ENCODE measurements at places on chromosomes 13 and 19.
A peak's percentile ranks its signal among the peaks of the same experiment; 100 is the strongest.

DNA sequence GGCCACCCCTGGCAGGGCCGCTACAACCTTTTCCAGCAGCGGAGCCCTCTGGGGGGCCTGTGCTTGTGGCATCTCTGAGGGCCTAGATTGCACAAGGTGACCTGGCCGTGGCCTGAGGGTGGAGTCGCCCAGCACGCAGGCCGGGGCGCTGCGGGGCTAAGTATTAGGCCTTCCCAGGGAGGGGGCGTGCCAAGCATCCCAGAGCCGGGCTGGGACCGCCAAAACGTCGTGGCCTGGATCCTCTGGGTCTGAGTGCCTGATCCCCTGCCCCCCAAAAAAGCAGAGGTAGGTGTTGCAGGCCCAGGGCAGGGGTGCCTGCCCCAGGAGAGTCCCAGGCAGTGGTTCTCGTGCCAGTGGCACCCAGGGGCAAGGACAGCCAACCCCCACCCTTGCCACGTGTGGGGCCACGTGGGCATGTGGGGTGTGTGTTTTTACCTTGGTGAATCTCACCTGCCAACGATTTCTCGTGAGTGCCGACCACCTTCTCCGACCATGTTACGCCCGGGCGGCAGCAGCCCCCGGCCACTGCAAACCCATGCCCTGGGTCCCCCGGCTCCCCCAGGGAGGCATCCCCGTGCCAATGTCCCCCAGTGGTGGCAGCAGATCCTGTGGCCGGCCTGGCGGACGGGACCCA lies 12.6 kb upstream of the GNA15 start:
- no peak for DNase-seq
- H3K4me3 ChIP-seq: no peak overlapping the region
- no peaks in the 10 kb centered on the region for H3K4me1 ChIP-seq
- H3K27ac ChIP-seq: no peak overlapping the region
- H3K27me3 ChIP-seq: no peaks in the 10 kb centered on the region
- H3K36me3 ChIP-seq: no peaks in the 10 kb centered on the region

DNA sequence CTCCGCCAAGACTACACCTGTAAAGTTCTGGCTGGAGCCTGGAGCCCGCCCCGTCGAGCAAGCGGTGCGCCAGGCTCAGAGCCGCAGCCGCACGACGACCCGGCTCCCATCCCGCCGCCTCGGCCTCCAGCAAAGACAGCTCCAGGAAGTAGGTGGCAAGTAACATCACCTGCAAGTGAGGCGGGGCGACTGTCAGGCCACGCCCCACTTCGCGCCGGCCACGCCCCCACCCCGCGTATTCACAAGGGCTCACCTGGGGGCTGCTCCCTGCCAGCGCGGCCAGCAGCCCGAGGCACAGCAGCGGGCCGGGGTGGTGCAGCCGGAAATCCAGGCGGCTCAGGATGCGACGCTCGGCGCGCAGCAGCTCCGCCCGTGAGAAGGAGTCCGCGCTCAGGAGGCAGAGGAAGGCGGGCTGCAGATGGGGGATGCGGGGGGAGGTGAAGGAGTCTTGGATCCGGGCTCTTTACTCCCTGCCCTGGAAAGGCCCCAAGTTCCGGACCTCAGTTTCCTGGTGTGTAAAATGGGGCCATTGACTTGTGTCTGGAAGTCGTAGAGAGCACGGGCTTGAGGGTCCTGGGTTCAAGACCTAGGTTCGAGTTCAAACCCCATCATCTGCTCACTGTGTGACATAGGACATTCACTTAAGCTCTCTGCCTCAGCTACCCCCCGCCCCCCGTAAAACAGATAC lies 3.2 kb downstream of the CCNP start:
- no peak overlapping the region for H3K27ac ChIP-seq
- no peaks in the 10 kb centered on the region for H3K36me3 ChIP-seq
- no peak for DNase-seq

GRCh38 chr19:609004-609346 lies 19.3 kb downstream of the HCN2 start:
- DNase-seq: no peak
- no peak overlapping the region for H3K4me3 ChIP-seq
- H3K36me3 ChIP-seq: no peaks in the 10 kb centered on the region
- H3K27me3 ChIP-seq: no peaks in the 10 kb centered on the region
- no peaks in the 10 kb centered on the region for H3K4me1 ChIP-seq

DNA sequence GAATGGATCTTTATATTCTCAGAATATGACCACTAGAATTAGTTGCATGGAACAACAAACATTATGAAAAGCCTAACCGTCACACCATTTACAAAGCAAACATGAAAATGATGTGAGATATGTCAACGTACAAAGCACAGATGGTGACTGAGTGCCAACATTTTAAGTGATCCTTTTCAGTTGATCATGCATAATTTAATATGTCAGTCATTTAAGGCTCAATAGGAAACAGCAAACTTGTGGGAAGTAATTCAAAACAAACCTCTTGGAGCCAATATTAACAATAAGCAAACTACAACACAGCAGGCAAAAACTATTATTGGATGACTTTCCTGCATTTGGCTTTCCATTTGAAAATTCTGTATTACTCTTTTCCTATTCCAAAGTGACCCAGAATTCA lies 277.6 kb downstream of the SLITRK6 start:
- H3K27me3 ChIP-seq: no peaks in the 10 kb centered on the region
- no peak overlapping the region for H3K27ac ChIP-seq
- H3K4me3 ChIP-seq: no peak overlapping the region
- no peaks in the 10 kb centered on the region for H3K4me1 ChIP-seq
- DNase-seq: no peak
- H3K36me3 ChIP-seq: no peaks in the 10 kb centered on the region

GRCh38 chr13:50587115-50587514 lies 256.4 kb downstream of the DLEU7 start:
- H3K27ac ChIP-seq: no peak overlapping the region
- no peak for DNase-seq
- H3K36me3 ChIP-seq: no peaks in the 10 kb centered on the region
- no peak overlapping the region for H3K4me3 ChIP-seq
- H3K27me3 ChIP-seq: no peaks in the 10 kb centered on the region

- H3K27me3 ChIP-seq: no peaks in the 10 kb centered on the region
- no peaks in the 10 kb centered on the region for H3K4me1 ChIP-seq
- DNase-seq: no peak
- no peaks in the 10 kb centered on the region for H3K36me3 ChIP-seq
- H3K27ac ChIP-seq: no peak overlapping the region
Observed at GRCh38 chr13:63983366-63983765, 2567.7 kb upstream of the PCDH20 start.

GRCh38 chr19:11423791-11424181 lies 4.7 kb upstream of the RGL3 start:
- H3K27ac ChIP-seq: no peak overlapping the region
- H3K36me3 ChIP-seq: no peaks in the 10 kb centered on the region
- no peak overlapping the region for H3K4me3 ChIP-seq
- H3K4me1 ChIP-seq: no peaks in the 10 kb centered on the region
- H3K27me3 ChIP-seq: peaks cover 4% of the 10 kb centered on the region

- no peak for DNase-seq
- no peak overlapping the region for H3K27ac ChIP-seq
- no peak overlapping the region for H3K4me3 ChIP-seq
- no peaks in the 10 kb centered on the region for H3K36me3 ChIP-seq
Observed at GRCh38 chr19:23817519-23817918, 58.8 kb upstream of the ZNF681 start.

- no peaks in the 10 kb centered on the region for H3K27me3 ChIP-seq
- H3K36me3 ChIP-seq: no peaks in the 10 kb centered on the region
- H3K4me3 ChIP-seq: no peak overlapping the region
- H3K4me1 ChIP-seq: no peaks in the 10 kb centered on the region
- DNase-seq: no peak
Observed at GRCh38 chr13:32791545-32792172, 205.4 kb downstream of the PDS5B start.

DNA sequence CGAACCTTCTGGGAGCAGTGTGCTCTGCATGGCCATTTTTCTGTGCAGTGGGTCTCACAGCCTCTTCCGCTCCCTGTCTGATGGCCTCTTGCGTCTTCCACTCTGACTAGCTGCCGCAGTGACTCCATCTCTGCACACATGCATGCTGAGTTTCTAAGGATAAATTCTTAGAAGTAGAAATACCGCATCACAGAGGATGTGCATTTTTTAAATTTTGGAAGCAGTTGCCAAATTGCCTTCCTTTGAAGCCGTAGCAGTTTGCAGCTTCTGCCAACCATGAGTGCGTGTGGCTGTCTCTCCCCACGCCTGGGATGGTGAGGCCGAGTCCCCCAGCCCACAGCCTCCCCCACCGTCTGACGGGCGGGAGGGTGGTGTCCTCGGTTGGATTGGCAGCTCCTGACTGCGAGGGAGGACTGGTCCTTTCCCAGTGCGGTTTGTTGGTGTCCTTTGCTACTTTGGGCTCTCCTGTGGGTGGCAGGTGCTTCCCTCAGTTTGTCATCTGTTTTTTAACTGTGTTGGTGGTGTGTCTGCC lies 9.8 kb downstream of the FZR1 start:
- H3K36me3 ChIP-seq: no peaks in the 10 kb centered on the region
- H3K27me3 ChIP-seq: no peaks in the 10 kb centered on the region
- peaks cover 4% of the 10 kb centered on the region for H3K4me1 ChIP-seq
- no peak overlapping the region for H3K27ac ChIP-seq

DNA sequence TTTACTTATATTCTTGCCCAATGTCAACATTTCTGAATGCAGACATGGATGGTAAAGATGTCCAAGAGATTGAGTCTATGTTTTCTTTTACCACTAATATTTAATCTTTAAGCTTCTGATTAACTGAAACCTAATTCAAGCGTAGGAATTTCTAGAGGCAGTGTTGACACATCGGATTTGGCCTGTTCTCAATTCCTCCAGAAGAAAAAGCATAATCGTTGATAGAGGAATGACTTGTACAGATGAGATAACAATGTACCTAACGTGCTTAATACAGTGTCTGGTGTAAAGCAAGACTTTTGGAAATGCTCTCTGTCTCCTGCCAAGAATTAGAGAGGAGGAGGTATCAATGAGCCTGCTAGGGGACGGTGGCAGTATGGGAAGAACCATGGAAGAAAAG lies 35.2 kb downstream of the SLC15A1 start:
- H3K4me1 ChIP-seq: no peaks in the 10 kb centered on the region
- H3K4me3 ChIP-seq: no peak overlapping the region
- H3K27ac ChIP-seq: no peak overlapping the region
- no peak for DNase-seq
- no peaks in the 10 kb centered on the region for H3K27me3 ChIP-seq
- no peaks in the 10 kb centered on the region for H3K36me3 ChIP-seq

DNA sequence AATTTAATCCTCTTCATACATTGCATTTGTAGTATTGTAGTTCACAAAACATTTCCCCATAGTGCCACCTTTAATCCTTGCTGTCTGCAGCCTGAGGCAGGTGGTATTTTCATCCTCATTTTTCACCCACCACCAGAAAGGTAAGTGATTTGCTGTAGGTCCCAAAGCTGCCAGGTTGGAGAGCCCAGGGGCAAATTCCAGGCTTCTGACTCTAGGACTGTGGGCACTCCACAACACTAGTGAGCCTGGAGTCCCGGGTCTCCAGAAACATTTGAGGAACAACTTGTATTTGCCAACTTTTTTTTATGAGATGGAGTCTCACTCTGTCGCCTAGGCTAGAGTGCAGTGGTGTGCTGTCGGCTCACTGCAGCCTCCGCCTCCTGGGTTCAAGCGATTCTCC lies 6.2 kb downstream of the ILF3 start:
- H3K27ac ChIP-seq: no peak overlapping the region
- no peaks in the 10 kb centered on the region for H3K27me3 ChIP-seq
- peaks cover 38% of the 10 kb centered on the region for H3K4me1 ChIP-seq
- no peak for DNase-seq

DNA sequence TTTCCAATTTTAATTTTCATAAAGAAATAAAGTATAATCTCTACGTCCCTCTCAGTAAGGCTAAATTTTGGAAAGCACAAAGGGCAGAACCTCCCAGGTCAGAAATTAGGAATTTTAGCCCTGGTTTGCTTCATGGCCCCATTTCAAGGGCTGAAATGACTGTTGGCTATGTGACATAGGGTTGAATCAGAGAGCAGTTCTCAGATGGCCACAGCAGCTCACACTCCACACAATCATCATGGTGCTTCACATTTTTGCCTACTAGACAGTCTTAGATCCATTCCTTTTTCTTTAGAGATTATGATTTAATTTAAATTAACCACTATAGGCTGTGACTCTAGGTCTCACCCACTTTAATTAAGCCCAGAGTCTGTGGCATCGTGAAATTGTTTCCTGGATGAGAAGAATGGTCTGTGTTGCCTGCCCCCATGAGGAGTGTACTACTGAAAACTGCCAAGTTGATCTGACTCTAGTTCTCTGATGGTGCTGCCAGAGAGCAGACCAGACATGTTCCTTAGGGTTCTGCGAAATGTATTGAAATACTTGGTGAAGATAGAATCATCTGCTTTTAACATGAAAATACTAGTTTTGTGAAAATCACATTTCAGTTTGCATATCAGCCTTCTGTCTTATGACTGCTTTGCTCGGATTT lies 57.4 kb downstream of the ESD start:
- peaks cover 6% of the 10 kb centered on the region for H3K36me3 ChIP-seq
- no peaks in the 10 kb centered on the region for H3K4me1 ChIP-seq
- no peak overlapping the region for H3K27ac ChIP-seq

GRCh38 chr19:17021328-17021727 lies 5.3 kb downstream of the CPAMD8 start:
- DNase-seq: no peak
- H3K27ac ChIP-seq: peak overlapping the region; percentile 38
- no peaks in the 10 kb centered on the region for H3K36me3 ChIP-seq
- no peak overlapping the region for H3K4me3 ChIP-seq
- no peaks in the 10 kb centered on the region for H3K27me3 ChIP-seq

DNA sequence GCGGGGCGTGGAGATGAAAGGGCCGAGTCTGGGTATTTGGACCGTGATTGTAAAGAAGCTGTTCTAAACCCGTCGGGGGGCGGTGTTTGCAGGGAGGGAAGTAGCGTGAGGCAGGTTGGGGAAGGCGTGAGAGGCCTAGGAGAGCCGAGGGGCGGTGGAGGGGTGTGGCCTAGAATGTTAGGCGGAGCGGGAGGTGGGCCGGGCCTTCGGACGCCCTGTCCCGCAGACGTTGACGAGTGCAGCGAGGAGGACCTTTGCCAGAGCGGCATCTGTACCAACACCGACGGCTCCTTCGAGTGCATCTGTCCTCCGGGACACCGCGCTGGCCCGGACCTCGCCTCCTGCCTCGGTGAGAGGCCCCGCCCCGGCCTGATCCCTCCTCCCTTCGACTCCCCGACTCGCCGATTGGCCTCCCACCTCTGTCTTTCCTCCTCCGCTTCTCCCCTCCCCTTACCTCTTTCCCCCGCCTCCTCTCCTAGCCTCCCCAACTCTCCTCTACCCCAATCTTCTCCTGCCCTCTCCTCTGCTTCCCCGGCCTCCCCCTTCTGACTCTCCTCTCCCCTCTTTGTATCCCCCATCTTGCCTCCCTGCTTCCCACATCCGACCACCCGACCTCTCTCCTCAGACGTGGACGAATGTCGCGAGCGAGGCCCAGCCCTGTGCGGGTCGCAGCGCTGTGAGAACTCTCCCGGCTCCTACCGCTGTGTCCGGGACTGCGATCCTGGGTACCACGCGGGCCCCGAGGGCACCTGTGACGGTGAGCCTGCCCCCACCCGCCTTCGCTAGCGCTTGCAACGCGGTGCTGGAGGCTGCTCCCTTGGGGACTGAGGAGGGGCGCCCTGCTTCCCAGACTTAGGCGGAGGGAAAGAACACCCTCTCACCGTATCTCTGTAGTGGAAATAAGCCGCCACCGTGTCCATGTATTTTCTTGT lies 12.8 kb downstream of the LTBP4 start:
- no peaks in the 10 kb centered on the region for H3K27me3 ChIP-seq
- H3K4me1 ChIP-seq: peaks cover 3% of the 10 kb centered on the region
- peak; percentile 76 for DNase-seq
- no peaks in the 10 kb centered on the region for H3K36me3 ChIP-seq
- H3K27ac ChIP-seq: peak overlapping the region; percentile 87
